ENCODE measurements at places on chromosomes 2 and 18.

GRCh38 chr2:179613701-179614100 is 247.7 kb downstream of the ZNF385B start:
- no peak for DNase-seq

DNA sequence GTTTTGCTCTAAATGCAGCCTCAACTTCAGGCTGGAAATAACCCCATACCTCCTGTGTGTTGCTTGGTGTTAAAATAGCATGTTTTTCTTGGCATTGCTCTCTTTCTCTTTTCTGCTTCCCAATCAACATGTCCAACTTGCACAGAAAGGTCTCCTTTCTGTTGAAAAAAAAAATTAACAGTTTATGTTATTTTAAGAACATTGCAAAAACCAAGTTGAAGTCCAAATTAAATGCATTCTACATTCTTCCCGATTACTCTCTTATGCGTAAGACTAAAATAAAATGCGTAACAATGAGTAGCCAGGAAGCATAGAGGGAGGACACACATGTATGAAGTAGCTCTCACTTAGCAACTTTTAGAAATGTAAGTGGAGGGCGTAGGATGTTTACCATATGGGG is 1406.1 kb upstream of the NXPH2 start:
- DNase-seq, result no peak

- no peak for DNase-seq
Observed at GRCh38 chr2:129713337-129713736, 266.1 kb upstream of the RAB6C start.

DNA sequence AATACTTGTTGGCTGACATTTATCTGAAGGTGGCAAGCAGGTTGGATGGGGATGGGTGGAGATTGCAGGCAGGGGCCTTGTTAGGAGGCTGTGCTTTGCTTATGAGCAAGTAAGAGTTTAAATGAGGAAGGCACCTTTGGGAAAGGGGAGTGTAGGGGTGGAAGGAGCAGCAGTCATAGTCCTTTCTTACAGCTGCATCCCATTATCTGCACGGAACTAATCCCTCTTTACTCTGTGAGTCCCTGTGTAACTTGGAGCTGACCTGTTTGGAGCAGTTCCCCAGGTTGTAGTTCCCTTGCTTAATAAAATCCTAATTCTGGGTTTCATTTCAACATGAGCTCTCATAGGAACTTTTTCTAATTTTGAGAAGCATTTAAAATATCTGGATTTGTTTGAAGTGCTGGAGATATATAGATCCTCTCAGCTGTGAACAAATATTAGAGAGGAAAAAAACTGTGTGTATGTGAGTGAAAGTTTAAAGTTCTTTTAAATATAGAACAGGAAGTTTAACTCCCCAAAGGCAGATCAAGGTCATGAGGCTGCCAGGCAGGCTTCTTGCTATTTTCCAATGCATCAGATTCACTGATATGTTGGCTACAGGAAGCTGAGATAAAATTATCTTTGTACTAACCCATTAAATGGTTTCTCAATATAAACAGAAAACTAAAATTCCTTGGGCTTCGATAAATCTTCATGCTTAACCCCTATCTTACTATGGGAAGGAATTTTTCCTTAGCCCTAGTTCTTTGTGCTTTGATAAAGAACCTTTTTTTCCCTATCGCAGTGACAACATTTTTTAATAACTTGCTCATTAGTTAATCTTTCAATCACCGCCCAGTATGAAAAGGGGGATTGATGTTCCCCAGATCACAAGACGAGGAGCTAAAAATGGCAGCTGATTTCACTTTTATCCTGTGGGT is 104.6 kb upstream of the EML6 start:
- DNase-seq, result no peak

GRCh38 chr2:75047992-75048625 is 89.7 kb downstream of the POLE4 start:
- DNase-seq, result no peak

GRCh38 chr18:22207021-22207758 is 37.8 kb downstream of the GATA6 start:
- DNase-seq, result no peak

DNA sequence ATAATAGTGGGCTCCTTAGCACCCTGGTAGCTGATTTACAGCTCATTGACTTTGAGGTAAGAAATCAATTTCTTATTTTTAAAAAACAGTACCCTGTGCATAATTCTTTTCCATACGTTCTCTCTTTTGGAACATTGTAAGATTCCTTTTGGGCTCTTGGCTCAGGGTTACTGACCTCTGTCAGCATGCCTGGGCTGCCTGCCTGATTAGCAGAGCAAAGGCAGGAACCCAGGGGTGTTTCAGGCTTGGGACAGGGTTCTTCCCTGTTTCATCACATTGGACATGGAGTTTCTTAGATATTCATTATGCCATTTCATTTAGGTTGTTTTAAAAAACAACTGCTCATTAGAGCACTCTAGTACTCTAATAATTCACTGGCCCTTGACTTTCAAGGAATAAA is 73.8 kb upstream of the ITM2C start:
- no peak for DNase-seq

- DNase-seq, result no peak
Observed at GRCh38 chr18:54995421-54996143, 36.3 kb upstream of the CCDC68 start.

GRCh38 chr2:176553685-176554100 is 284.5 kb downstream of the MTX2 start:
- DNase-seq, result no peak

- no peak for DNase-seq
Observed at GRCh38 chr18:56146565-56146964, 491.8 kb downstream of the TXNL1 start.

- DNase-seq, result no peak
Observed at GRCh38 chr18:55105873-55106272, 146.6 kb upstream of the CCDC68 start.

DNA sequence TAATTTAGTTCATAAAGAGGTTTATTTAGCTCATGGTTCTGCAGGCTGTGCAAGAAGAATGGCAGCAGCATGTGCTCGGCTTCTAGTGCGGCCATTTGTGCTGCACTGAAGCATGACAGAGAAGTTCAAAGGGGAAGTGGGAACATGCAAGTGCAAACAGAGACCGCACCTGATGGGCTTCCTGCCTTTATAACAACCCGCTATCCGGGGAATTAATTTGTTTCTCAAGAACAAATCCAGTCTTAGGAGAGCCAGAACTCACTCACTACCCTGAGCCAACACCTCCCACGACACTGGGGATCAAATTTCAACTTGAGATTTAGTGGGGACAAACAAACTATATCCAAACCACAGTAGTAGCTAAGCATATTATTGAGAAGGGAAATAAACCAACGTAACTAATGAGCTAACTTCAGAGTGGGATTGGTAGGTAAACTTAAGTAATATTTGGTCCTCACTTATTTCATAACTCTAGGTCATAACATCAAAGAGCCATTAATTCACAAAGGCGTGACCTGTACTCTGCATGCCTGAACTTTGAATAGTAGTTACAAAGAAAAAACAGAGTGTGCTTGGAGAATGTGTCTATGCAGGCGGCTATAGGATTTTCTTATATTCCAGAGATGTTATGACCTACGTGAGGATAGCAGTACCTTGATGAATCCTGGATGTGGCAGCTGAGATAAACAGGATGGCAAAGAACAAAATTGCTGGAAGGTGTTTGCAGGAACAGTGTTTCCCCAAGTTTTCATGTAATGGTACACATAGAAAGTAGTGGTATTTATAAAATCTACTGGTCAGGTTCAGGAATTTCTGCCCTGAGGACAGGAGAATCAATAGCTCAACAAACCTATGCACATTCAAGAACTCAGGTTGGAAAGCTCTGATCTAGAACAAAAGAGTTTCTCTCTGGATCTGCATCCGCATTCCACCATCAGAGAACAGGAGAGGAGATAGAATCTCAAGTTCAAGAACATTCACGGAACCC is 845.9 kb upstream of the ID2 start:
- peak; percentile 56 for DNase-seq

GRCh38 chr2:149246186-149246585 is 84.2 kb upstream of the LYPD6 start:
- DNase-seq, result no peak

- no peak for DNase-seq
Observed at GRCh38 chr2:127673291-127674069, 1.9 kb downstream of the LIMS2 start.

DNA sequence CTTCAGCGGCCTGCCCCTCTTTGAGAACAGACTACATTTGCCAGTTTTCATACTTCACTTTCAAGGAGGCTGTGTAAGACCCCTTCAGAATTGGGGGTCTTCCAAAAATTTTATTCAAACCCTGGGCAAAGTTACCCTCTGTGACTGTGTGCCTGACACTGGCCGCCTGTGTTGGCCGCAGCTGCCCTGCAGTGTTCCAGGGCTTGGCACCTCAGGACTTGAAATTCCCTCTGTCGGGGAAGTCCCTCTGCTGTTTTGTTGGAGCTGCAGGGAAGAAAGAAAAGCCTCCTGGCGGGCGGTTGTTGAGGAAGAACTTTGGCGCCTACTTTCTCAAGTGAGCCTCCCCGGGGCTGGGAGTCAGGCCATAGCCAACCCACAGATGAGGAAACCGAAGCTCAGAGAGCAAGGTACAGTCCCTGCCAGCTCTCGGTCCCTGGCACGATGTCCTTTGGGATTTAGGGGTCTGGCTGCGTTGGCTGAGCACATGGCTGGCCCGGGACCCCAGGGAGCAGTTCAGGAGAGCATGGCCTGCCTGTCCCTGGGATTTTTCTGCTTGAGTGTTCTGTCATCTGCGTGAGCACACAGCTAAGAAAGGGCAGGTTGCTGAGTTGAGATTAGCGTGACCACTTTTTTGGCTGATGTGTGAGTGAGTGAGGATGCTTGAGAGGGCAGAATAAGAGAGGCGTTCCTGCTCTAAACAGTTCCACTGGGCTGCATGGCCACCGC is 17.9 kb upstream of the ASB1 start:
- DNase-seq, result no peak

- DNase-seq, result peak; percentile 65
Observed at GRCh38 chr2:54429811-54430551, 26.1 kb upstream of the SPTBN1 start.

- no peak for DNase-seq
Observed at GRCh38 chr2:60105906-60106305, 447.5 kb downstream of the BCL11A start.

GRCh38 chr2:103814016-103814415 is 1039.9 kb upstream of the POU3F3 start:
- no peak for DNase-seq

- no peak for DNase-seq
Observed at GRCh38 chr2:128466776-128467175, 148.1 kb upstream of the HS6ST1 start.

- no peak for DNase-seq
Observed at GRCh38 chr18:73787316-73787715, 360.3 kb downstream of the FBXO15 start.

DNA sequence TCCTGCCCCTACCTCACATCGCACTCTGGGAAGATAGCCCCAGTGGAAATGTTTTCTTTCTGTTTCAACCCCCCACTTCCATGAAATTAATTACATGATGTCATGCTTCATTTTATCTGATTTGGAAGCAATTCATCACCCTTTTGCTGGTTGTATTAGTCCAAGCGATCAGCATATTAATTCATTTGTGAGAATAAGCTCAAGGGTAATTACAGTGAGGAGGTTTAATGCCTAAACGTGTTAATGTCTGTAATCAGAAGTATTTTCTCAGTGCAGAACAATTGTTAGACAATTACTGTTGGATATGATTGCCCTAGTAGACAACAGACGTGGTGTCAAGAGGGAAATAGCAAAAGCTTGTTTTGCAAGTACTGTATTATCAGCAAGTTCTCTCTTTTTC is 746.3 kb downstream of the CPS1 start:
- no peak for DNase-seq

- DNase-seq, result peak; percentile 57
Observed at GRCh38 chr2:207734264-207734635, 22.8 kb downstream of the CCNYL1 start.

GRCh38 chr2:118056165-118056534 is 32.1 kb upstream of the INSIG2 start:
- DNase-seq, result no peak

DNA sequence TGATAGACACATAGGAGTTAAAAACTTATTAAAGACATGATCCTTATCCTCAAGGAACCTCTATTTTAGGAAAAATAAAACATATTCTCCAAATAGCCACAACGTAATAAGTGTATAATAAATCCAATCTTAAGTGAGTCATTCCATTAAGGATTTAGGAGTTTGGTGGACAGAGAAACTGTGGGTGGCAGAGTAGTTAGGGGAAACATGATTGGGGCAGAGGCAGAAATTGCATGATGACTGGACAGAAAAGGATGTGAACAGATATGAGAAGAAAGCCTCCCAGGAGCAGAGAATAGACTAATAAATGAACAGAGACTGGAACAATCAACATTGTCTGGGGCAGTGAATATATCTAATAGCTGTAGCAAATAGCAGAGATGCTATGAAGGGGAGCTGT is 48.1 kb upstream of the SIGLEC15 start:
- no peak for DNase-seq

DNA sequence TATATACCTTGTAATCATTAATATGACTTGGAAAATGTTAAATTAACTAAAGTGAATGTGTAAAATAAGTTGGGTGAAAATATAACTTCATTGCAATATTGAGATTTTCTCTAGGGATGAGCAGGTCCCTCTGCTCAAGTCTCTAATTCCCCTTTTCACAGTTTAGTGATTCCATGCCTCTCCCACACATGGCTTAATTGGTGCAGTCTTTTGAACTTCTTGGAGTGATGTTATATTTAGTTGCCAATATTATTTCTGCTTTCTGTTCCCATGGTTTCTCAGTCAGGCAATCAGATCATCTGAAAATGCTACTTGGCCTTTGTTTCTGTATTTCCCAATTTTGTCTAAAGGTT is 233.7 kb upstream of the SPOPL start:
- DNase-seq, result no peak

GRCh38 chr2:129751409-129751808 is 228.1 kb upstream of the RAB6C start:
- no peak for DNase-seq

DNA sequence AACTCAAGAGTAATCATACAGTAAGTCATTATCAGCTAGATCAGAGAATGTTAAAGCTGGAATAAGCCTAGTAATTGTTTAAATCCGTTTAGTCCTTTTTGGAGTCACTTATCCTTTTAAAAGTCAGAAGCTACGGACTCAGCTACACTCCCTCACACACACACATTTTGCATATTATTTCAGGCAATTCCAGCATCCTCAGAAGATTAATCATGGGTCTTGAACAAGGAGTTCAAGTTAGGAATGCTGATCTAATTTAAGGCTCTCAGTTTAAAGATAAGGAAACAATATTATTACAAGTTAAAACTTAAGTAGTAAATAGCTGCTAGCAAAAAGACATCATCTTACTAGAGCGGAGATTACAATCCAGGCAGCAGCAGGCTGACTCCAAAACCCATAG is 74.3 kb downstream of the GTF3C3 start:
- no peak for DNase-seq

GRCh38 chr2:118786746-118787145 is 60.7 kb downstream of the EN1 start:
- no peak for DNase-seq
